ENCODE measurements at places on chromosomes 5 and 9.

DNA sequence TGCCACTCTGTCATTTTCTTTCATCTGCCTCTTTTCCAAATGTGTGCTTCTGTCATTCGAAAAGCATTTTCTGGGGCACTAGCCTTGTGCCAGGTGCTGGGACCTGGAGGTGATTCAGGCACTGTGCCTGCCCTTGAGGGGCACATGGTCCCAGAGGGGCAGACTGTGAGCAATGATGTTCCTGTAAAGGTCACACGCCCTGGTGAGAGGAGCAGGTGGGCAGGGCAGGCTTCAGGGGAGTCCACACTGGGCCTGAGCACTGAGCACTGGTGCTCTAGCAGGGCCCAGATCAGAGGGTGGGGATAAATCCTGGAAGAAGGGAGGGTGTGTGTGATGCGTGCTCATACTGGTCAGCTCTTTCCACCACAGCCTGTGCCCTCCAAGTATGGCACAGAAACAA, 77.8 kb downstream of the COL15A1 start:
- no peak for DNase-seq

GRCh38 chr9:12904261-12905000, 129.6 kb downstream of the LURAP1L start:
- DNase-seq, result no peak

GRCh38 chr9:2496169-2496568, 125.4 kb upstream of the VLDLR start:
- DNase-seq, result no peak

DNA sequence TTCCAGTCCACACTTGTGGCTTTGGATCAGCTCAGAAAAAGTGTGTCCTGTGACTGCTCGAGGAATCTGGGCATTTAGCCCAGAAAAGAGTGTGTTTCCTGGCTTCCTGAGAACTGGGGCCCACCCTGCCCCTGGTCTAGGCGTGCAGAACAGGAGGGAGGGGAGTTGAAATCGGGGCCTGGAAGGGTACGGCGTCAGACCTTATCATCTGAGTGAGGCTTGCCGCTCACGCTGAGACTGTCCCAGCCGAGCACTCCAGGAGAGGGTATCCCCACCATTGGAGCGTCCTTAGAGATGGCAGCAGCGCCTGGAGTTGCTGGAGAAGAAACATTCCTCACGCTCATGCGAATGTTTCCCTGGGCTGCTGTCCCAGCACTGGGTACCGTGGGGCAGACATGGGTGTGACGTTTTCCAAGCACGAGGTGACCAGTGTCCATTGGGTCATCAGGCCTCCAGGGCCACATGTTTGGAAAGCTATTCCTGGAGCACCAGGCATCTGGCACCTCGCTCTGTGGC, 22.5 kb downstream of the NEK6 start:
- no peak for DNase-seq

DNA sequence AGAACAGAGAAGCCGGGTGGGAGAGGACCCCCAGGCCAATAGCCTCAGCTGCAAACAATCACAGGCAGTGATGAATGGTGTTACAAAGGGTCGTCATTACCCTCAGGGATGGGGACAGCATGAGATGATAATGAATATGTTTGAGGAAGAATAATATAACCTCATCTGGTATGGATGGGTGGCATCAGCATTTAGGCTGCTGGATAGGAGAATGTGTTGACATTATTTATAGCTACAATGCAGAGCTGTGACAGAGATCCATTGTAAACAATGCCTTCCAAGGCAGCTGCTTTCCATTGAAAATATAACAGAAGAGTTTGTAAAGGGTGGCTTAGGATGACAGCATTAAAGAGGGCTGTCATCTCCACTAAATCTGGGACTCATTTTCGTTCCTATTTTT, 365.5 kb downstream of the KCNN2 start:
- DNase-seq, result no peak

DNA sequence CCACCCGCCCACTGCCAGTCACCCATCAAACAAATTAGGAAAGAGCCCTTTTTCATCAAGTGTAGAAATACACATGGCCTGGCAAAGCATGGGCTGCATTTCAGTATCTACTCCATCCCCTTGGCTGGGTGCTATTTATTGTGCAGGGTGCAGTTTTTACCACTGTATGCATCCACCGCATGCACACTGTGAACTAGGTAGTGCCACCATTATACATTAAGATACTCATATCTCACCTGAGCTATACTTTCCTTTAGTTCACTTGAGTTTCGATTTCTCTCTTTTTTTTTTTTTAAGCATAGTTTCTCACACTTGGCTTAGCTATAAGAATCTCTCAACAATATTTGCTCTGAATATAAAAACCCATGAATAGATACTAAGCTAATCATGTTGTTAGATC, 49.4 kb downstream of the JMY start:
- DNase-seq, result no peak

DNA sequence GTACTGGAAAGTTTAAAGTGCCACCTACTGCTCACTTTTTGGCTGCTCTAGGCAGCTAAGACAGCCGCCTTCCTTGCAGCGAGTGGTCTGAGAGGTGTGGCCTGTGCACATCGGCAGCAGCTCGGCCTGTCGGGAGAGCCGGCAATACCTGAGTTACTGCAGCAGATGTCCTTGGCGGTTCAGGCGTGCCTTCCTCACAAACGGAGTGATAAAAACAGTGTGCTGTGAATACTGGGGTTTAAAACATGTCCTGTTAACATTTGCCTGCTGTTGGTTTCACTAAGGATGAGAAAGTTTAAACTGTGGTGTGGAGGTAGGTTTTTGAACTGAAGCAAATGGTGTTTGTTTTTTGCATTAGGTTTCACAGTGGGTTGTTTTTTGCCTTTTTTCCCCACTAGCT, 12.9 kb downstream of the TRAF2 start:
- no peak for DNase-seq

DNA sequence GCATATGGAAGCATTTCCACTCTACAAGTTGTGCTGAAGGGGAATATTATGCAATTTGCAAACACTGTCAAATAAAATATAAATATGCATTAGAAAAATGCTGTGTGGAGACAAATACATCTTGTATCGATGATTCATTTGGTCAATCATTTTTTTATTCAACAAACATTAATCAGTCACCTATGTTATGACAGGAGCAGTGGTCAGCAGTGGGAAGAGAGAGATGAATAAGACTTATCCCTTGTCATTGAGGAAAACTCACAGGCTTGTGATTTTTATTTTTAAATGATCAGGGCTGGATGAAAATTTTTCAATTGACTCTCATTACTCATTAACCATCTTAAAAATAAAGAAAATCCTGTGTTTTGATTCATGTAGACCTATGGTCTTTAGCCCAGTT, 574.1 kb downstream of the ACTL7B start:
- DNase-seq, result no peak

GRCh38 chr9:133581011-133581410, 28.2 kb downstream of the FAM163B start:
- no peak for DNase-seq

GRCh38 chr9:15104826-15105420, 194.7 kb upstream of the FREM1 start:
- DNase-seq, result no peak

GRCh38 chr5:125584140-125584520, 837.7 kb upstream of the ZNF608 start:
- DNase-seq, result no peak

GRCh38 chr5:172733131-172733973, 37.6 kb downstream of the DUSP1 start:
- peak; percentile 54 for DNase-seq

GRCh38 chr9:12838546-12838945, 63.7 kb downstream of the LURAP1L start:
- no peak for DNase-seq

GRCh38 chr5:68946728-68947127, 147.1 kb upstream of the SLC30A5 start:
- DNase-seq, result no peak

- no peak for DNase-seq
Observed at GRCh38 chr5:157820593-157821252, 38.2 kb downstream of the CLINT1 start.

GRCh38 chr5:149348518-149348917, 3.2 kb downstream of the GRPEL2 start:
- DNase-seq, result no peak

DNA sequence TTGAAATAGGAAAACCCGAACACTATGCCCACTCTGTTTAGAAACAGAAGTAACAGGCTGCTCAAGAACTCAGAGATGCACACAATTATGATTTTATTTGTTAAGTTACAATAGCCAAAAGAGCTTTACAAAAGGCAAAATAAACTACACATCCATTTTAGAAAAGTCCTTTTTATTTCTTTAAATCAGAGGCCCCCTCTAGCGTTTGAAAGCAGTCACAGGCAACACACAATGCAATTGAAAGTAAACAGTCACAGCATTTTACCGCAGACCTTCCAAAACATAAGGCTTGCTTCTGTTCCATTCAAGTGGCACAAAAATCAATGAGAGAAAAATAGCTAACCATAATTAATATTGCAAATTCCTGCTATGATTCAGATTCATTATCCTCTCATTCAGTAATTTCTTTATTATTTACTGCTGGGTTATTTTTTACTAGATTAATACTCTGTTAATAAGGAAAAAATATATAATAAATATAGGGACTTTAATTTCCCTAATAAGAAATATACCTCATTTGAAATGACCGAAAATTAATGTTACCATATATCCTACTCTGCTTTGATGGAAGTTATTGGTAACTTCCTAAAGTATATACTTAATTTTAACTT, 78.3 kb downstream of the CEP120 start:
- DNase-seq, result no peak

DNA sequence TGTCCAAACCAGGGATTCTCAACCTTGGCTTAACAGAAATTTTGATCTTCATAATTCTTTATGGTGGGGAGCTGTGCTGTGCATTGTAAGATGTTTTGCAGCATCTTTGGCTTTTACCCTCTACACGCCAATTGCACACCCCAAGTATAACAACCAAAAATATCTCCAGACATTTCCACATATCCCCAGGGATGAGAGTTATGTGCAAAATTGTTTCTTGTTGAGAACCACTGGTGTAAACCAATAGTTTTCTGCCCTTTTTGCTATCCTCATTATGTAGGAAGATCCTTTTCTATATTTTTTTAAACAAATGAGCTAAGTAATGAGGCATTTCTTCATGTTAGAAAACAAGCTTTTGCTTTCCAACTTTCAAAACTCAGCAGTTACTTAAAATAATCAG, 189.9 kb downstream of the FBXL7 start:
- no peak for DNase-seq

- DNase-seq, result peak; percentile 68
Observed at GRCh38 chr5:17189381-17190036, 27.9 kb upstream of the BASP1 start.

GRCh38 chr9:69140123-69140735, 33.8 kb upstream of the TJP2 start:
- no peak for DNase-seq

DNA sequence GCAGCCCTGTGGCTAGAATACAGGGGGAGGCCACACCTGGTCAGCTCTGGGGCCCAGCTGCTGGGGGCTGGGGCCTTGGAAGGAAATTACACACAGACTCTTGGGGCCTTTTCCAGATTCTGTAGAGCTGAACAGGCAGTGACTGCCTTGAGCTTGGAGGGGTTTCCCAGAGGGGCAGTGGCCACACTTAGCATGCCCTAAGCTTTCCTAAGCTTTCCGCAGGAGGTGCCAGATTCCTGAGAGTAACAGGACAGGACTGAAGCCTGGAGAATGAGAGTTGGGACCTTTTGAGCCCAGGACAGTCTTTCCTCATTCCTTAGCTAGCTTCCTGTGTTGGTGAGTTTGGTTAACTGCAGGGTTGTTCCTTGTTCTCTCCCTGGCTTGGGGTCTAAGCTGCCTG, 1.4 kb downstream of the TBC1D13 start:
- no peak for DNase-seq

GRCh38 chr5:120546922-120547321, 82.8 kb downstream of the PRR16 start:
- no peak for DNase-seq

DNA sequence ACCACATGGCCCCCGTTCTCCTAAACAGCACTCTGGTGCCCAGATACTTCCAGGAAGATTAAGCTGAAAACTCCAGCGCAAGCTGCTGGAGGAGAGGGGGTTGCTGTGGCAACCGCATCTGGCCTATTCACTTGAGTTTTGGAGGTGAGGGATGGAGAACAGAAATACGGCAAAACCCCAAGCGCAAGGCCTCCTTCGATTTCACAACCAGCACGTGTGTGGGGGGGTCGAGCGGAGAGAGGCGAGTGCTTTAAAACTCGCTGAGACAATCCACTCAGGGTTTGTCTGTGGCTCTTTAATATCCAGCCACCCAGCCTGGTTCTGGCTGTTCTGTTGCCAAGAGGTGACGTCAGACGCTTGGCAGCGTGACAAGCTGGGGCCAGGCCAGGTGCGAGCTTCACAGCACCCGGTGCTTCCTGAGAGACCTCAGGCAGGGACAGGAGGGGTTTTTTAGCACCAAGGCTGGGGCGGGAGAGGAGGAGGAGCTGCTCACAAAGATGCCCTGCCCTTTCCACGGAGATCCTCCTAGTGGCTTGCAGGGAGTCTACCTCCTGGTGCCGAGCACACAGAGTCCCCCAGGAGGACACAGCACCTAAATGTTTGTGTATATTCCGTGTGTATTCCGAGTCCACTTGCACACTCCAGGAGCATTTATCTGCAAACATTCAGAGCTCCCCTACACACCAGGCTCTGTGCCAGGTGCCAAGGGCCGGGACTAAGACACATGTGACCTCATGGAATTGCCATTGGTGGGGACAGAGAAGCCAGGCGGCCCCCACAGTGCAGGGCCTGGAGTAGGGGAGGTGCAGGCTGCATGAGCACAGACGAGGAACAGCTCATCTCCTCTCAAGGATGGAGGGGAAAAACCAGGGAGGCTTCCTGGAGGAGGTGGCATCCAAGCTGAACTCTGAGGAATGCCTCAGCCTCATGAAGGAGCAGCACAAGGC, 194.6 kb downstream of the OLFM1 start:
- peak; percentile 93 for DNase-seq

DNA sequence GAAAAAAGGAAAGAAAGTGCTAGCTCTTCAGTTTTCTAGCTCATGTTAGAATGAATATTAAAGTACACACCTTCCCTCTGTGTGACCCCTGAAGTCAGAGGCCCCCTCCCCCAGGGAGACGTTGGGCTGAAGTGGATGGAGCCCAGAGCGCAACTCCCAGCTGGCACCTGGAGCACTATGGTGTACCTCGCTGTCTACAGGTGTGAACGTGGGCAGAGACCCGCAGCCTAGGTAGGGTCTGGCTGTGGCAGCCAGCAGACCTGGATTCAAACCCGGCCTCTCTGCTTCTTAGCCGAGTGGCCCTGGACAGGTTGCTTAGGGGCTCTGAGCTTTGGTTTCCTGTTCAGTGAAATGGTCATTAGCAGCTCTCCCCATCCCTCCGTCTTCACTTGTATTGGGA, 6.3 kb downstream of the TOR2A start:
- no peak for DNase-seq

DNA sequence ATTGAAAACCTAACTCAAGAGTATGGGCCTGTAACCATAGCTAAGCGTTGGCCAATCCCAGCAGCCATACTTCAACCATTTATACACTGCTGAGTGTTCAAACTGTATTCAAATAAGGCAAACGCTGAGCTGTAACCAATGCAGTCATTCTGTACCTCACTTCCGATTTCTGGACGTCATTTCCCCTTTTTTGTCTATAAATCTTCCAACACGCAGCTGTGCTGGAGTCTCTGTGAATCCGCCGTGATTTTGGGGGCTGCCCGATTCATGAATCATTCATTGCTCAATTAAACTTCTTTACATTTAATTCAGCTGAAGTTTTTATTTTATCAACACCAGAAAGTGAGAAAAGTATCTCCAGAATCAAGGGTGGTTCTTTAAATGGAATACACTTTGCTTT, 31.7 kb downstream of the MTX3 start:
- no peak for DNase-seq

GRCh38 chr9:113677057-113677456, 199.1 kb upstream of the ZNF618 start:
- DNase-seq, result no peak

GRCh38 chr9:76624391-76625048, 139.7 kb upstream of the PCA3 start:
- DNase-seq, result no peak

Data from pancreas (tissue), 10 donors.